ENCODE measurements at places on chromosomes 3 and 15.

DNA sequence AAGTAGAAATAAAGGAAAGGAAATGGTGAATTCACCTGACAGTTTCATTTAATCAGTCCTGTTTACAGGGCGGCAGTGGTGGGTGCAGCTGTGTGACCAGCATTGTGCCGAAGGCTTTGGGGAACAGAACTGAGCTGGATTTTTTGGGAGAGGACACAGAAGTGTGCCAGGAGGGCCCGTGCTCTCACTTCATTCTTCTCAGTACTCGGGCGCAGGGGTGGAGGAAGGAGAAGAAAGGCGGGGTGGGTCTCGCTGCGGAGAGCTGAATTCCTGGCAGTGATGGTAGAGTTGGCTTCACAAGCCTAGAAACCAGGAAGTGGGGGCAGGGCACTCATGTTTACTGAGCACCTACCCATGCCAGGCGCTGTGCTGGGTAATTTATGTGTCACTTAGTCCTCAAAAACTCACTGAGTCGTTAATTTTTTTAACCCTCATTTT lies 64.6 kb downstream of the CRTC3 start:
- no peak overlapping the region for H3K4me3 ChIP-seq
- H3K27me3 ChIP-seq: no peaks in the 10 kb centered on the region
- peaks cover 31% of the 10 kb centered on the region for H3K4me1 ChIP-seq
- peak overlapping the region; percentile 39 for H3K27ac ChIP-seq
- DNase-seq: peak; percentile 51

- DNase-seq: no peak
- H3K4me1 ChIP-seq: peaks cover 22% of the 10 kb centered on the region
- H3K27me3 ChIP-seq: no peaks in the 10 kb centered on the region
- no peaks in the 10 kb centered on the region for H3K36me3 ChIP-seq
Observed at GRCh38 chr15:62593681-62594399, 428.8 kb upstream of the C2CD4B start.

DNA sequence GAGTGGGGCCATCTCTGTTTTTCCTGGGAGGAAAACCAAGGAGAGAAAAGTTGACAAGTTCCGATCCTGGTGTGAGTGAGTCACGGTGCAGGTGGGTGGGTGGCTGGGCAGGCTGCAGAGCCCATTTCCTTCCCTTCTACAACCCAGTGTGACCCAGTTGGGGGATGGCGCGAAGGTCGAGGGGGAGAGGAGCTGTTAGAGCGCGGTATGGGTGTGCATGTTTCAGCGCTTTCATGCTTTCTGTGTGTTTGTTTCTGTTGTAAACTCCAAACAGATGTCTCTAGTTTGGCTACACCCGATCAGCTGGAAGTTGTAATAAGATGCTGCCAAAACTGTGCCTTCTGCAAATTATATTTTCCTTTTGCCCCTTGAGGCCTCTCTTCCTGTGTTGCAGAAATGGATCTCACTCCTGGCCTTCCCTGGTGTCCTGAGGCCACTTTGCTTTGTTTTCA lies 3.8 kb downstream of the FAM43A start:
- H3K27ac ChIP-seq: no peak overlapping the region
- no peaks in the 10 kb centered on the region for H3K36me3 ChIP-seq
- DNase-seq: peak; percentile 62
- peaks cover 19% of the 10 kb centered on the region for H3K4me1 ChIP-seq
- H3K4me3 ChIP-seq: peak overlapping the region; percentile 17
- H3K27me3 ChIP-seq: no peaks in the 10 kb centered on the region

- H3K27me3 ChIP-seq: no peaks in the 10 kb centered on the region
- no peak for DNase-seq
- no peaks in the 10 kb centered on the region for H3K4me1 ChIP-seq
- H3K36me3 ChIP-seq: no peaks in the 10 kb centered on the region
Observed at GRCh38 chr3:10047876-10048275, 21.6 kb downstream of the FANCD2 start.

DNA sequence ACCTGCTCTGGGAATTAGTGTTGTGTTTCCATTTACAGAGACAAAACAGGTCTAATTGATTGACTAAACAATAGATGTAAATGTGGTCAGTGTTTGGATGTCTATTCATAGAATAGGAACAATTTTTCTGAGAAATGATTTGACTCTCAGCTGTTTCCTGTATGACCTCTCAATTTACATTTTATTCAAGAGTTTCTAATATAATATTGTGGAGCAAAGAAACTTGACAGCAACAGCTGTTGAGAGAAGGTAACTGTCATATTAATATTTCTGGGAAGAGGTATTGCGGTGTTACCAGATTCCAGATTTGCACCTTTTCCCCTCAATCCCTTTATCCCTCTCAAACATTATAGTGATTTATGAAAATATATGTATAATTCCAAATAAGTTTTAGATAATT lies 3.7 kb upstream of the NR1I2 start:
- DNase-seq: no peak
- no peak overlapping the region for H3K4me3 ChIP-seq
- H3K4me1 ChIP-seq: no peaks in the 10 kb centered on the region
- 0 out of 2 replicates have a peak, but pooled peaks cover 4% of the 10 kb centered on the region for H3K27me3 ChIP-seq

- DNase-seq: peak; percentile 81
- peaks cover 21% of the 10 kb centered on the region for H3K27me3 ChIP-seq
- H3K27ac ChIP-seq: no peak overlapping the region
- no peaks in the 10 kb centered on the region for H3K36me3 ChIP-seq
- no peaks in the 10 kb centered on the region for H3K4me1 ChIP-seq
Observed at GRCh38 chr3:96813134-96813819, 1.1 kb upstream of the EPHA6 start.

DNA sequence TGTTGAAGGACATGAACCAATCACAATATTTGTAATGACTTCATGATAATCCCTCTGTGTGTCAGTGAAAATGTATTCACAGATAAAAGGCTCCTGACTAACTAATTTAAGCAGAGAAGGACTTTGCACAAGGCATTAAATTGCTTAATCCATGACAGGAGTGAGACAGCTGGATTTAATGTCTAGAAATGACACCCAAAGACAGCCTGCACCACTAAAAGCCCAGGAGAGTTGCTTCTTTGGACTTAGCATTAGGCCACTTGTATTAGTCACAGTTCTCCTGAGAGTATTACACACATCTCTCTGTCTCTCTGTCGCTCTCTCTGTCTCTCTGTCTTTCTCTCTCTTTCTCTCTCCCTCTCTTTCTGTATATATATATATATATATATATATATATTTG lies 180.4 kb downstream of the GOLGA8K start:
- no peaks in the 10 kb centered on the region for H3K4me1 ChIP-seq
- no peaks in the 10 kb centered on the region for H3K36me3 ChIP-seq

DNA sequence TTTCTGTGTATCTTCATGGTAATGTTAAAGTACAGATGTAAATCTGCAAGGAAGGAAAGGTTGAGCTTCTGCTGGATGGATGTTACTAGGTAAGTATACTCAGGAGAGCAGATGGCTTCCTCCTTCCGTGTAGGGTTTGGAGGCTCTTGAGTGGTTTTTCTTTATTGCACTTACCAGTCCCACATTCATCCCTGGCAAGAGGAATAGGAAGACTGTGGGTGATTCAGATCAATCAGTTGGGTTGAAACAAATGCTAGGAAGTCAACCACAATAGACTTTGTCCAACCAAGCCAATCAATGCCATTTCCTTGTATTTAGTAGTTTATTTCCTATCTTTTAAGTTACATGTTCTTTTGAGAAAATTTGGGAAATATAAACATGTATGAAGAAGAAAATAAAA lies 26.6 kb downstream of the MYZAP start:
- no peaks in the 10 kb centered on the region for H3K4me1 ChIP-seq
- DNase-seq: no peak
- H3K27ac ChIP-seq: no peak overlapping the region

DNA sequence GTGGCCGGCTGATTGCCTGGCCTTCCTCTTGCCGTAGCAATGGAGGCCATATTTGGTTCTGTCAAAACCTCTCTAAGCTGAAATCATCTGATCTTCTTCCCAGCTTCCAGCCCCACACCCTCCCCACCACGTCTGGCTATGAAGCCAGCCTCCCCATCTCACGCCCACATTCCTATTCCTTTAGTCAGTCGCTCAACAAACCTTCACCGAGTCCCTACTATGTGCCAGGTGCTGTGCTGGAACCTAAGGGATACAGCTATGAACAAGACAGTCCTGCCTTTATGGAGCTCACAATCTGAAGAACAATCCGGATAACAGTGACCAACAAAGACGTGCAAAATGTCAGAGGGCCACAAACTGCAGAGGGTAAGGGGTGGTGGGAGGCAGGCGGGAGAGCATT lies 31.9 kb upstream of the SMAD6 start:
- DNase-seq: no peak
- H3K4me1 ChIP-seq: no peaks in the 10 kb centered on the region
- H3K4me3 ChIP-seq: no peak overlapping the region
- H3K27me3 ChIP-seq: no peaks in the 10 kb centered on the region

DNA sequence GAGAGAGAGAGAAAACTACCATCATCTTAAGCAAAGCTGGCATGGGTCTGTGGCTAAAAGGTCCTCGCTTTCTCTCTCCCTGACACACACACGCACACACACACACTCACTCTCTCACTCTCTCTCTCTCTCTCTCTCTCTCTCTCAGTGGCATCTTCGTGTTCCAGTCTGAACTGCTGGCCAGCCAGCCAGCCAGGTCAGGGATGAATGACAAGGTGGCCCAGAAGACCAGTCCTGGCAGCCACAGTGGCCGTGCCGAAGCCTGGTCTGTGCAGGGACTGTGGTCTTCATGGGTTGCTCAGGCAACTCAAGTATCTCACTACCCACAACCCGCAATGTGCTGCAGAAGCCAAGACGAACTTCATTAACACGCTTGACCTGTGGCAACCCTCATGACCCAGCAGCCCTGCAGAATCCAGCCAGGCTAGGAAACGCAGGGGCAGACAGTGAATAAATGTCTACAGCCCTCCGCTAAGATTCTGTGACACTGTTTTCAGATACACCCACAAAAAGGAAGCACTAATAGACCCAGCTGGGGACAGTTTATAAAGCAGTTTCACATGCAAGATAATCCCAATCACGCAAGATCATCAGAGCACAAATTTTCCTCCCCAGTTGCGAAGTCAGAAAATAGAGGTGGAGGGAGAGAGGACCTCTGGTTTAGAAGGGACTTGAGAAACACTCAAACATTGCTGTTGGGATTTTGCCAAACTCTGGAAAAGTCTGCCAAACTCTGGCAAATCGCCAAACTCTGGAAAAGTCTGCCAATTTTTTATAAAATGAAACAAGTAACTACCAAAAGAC lies 66.4 kb downstream of the XXYLT1 start:
- peak overlapping the region; percentile 25 for H3K4me3 ChIP-seq
- no peaks in the 10 kb centered on the region for H3K36me3 ChIP-seq
- DNase-seq: peak; percentile 24
- peak overlapping the region; percentile 68 for H3K27ac ChIP-seq
- H3K27me3 ChIP-seq: no peaks in the 10 kb centered on the region

All from GM23248 (cell line).